ENCODE measurements at places on chromosomes 13 and 19. TPM values are rescaled to one million over a fixed set of nuclear protein-coding genes. Genes with fewer than 3 reads are reported as not detected.
A peak's percentile ranks its signal among the peaks of the same experiment; 100 is the strongest.

Gene ZNF211
- 6.8 TPM for total RNA-seq

- peak; percentile 87 for DNase-seq
Observed at GRCh38 chr13:113369189-113369588, 5.3 kb upstream of the GRTP1 start.

GRCh38 chr13:103605546-103606326, 539.5 kb upstream of the SLC10A2 start:
- no peak for DNase-seq

DNA sequence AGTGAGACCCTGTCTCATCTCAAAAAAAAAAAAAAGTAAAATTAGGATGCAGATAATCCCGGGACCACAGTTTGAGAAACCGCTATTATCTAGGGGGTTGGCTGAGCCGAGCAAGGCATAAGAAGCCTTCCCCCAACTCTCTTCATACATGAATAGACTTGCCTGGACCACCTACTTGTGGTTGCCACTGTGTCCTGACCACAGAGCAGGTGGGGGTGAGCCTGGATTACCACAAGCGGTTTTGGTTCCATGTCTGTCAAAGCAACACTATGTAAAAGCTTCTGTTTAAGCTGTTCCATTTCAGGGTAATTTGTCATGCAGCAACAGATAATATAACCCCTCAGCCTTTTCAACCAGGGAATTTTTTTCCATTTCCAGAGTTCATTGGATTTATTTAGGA, 3.3 kb upstream of the NAPA start:
- no peak for DNase-seq

DNA sequence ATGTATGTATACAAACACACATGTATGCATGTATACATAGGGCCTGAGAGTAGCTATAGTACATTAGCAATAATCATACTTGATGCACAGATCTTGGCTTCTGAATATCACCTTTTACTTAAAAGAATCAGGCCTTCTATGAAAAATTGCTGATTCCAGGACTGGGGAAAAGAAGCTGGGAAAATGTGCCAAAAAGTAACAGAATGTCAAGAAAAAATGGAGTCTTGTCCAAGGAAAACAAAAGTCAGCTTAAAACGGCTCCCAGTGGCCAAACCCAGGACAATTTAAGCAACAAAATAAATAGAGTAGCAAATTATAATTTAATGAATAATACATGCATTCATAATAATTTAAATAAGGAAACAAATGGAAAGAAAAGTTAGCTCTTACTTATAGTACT, 2104.9 kb downstream of the PCDH9 start:
- DNase-seq = no peak

- no peak for DNase-seq
Observed at GRCh38 chr13:45930177-45930576, 78.6 kb upstream of the SIAH3 start.

Gene SHC2
- total RNA-seq = 29.1 TPM

Gene ZNF564
- 7.9 TPM for total RNA-seq

Gene GJA3
- total RNA-seq = 0.06 TPM

DNA sequence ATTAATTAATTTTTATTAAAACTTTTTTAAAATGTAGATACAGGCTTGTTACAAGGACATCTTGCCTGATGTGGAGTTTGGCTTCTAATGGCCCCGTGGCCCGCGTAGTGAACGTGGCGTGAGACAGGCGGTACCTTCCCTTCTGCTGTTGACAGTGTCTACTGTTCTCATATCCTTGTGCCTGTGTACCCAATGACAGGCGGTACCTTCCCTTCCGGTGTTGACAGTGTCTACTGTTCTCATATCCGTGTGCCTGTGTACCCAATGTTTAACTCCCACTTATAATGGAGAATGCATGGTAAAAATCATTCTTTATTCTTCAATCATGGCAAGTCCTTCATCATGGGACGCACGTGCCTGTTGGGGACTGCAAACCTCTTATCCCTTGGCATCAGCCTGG, 79.1 kb upstream of the ZNF835 start:
- DNase-seq = no peak

DNA sequence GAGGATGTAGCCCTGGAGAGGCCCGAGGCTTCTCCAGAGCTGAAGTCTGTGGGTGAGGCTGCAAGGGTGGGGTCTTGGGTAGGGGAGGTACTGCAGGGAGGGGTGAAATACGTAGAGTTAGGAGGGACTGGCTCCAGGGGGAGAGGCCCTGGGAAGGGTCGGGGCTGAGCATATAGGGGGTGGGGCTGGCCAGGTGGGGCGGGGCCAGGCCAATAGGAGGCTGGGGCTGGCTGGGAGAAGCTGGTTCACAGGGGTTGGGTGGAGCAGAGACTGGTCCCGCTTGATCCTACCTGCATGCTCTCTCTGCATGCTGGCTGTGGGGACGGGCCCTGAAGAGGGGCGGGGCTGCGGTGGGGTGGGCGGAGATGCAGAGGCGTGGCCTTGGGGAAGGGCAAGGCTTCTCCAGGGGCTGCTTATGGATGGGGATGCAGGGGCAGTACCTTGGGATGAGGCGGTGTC, 51.9 kb downstream of the CELF5 start:
- no peak for DNase-seq

Gene SERPINE3
- not detected for total RNA-seq

Gene NOVA2
- 15.4 TPM for total RNA-seq

Gene PSG1
- not detected for total RNA-seq
